ENCODE measurements at places on chromosomes 12 and 14.

- no peak for DNase-seq
These were observed 473.5 kb upstream of the MGAT4C start for GRCh38 chr12:86729739-86730138.

DNA sequence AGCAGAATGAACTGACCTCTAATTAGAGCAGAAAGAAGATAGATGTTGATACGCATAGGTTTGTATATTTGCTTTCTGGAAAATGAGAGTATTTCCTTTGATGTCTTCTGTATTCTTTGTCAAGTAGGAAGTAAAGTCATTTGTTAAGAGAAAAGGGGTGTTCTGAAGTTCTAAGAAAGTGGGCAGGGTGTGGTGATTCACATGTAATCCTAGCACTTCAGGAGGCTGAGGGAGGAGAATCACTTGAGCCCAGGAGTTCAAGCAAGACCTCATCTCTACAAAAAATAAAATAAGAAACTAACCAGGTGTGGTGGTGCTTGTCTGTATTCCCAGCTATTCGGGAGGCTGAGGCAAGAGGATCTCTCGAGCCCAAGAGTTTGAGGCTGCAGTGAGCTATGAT lies 2.8 kb downstream of the RHNO1 start:
- DNase-seq, result no peak

DNA sequence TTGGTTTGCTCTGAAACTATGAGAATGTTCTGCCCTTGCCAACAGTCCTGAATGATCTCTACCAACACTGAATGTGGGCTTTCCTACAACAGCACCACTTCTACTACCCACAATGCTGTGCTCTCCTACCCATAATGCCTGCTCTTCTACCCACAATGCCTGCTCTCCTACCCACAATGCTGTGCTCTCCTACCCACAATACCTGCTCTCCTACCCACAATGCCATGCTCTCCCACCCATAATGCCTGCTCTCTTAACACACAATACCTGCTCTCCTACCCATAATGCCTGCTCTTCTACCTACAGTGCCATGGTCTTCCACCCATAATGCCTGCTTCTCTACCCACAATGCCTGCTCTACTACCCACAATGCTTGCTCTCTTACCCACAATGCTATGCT lies 92.3 kb downstream of the KCNK13 start:
- no peak for DNase-seq

DNA sequence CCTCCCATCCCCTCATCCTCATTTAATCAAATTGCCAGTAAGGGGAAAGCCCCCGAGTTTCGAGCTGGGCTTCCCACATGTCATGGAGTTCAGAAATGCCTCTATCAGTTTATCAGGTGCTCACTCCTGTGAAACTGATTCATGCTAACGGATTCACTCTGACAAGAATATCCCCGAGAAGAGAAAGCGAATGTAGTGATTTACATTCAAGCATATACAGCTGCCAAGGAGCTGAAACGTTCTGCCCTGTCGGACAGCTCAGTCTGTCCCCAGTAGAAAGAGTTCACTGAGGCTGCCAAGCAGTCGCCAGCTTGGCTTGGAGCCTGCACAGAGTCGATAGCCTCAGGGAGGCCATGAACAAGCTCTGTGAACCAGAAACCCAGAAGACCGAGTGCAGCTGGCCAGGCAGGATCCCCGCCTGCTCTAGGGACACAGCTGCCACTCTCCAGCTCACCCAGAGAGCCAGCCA lies 88.4 kb downstream of the TMCC3 start:
- DNase-seq, result no peak

DNA sequence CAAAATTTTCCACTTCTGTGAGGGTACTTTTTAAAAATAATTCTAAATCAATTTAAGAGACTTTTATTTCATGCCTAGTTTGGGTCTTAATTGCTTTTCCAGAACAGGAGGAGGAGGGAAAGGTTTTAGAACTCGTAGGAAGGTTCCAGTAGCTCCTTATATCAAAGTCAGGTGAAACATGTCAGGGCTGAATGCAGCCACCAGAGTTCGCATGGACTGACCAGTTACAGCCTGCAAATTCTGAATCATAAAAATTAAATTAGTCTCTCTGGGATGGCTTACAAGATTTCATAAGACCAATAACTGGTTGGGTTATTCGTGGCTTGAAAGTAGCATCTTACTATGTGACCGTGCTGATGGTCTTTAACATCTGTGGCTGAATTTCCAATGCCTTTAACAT lies 397 bp downstream of the BDKRB1 start:
- DNase-seq, result no peak

DNA sequence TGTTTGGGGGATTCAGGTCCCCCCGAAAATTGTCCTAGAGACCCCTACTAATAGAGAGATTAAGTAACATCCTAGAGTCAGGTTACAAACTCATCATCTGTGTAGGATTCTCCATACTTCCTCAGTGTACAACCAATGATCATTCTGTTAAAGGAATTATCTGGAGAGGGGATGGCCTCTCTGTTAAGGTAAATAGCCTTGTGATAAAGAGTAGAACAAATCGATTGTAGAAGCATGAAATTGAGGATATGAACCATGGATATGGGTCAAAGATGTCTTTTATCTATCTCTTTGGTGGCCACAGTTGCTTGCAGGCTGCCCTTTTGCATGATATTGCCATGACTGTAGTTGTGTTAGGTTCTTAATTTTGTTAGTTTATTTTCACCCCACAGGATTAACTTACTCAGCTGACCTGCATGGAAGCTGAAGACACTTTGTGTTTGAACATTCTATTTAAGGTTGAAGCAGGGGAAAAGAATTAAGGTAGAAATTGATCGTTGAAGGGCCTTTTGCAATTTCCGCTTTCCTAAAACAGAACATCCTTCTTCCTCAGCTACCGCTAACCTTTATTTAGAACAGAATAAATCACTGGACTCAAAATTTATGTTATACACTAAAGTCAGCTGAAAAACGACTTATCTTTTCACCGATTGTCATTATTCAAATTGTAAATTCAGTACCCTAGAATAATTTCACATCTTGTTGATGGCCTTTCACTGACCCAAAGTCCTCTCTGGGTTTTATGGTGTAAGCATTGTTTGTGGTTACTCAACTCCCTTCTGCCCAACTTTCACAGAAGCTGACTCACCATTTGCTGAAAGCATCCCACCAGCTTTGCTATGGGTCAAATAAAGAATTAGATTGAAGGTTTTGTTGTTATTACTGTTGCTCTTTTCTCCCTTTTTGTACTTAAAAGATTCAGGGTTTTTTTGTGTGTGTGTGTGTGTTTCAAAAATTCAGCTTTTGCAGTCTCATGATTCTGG lies 52.3 kb downstream of the IRAK3 start:
- DNase-seq, result peak; percentile 48

DNA sequence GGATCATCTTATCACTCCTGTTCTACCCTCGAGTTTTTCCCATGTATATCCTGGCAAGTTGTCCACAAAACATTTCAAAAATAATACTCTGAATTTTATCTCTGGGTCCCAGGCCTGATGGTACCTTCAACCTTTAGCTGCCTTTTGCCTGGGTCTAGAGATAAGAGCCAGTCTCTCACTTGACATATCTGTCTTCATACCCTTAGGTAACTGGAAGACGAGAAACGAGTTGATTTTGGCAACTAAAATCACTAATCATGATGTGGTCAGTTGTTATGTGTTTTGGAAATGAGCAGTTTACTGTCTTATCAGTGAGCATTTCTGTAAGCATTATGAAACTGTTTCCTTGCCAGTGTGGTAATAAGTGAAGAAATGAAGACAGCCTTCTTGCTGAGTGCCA lies 6.3 kb downstream of the RNF10 start:
- no peak for DNase-seq

DNA sequence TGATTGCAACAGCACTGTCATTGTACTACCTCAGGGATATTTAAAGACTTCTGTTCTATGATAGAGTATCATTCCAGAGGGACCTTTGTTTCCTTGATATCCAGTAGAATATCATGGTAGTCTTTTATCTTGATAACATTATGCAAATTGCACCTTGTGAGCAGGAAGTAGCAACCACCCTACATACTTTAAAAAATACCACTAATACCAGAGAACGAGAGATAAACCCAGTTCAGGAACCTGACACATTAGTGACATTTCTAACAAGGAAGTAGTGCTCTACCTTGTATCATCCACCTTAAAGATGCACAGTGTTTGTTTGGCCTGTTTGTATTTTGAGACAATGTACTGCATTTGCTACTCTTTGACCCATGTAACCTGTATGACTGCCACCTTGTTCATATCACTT lies 8.8 kb upstream of the MAP4K5 start:
- DNase-seq, result no peak

GRCh38 chr14:59097681-59098080 lies 90.8 kb upstream of the DAAM1 start:
- no peak for DNase-seq

Measured in retinal pigment epithelial cell (primary cell).